ENCODE measurements at places on chromosomes 12 and 14. TPM values are rescaled to one million over a fixed set of nuclear protein-coding genes. Genes with fewer than 3 reads are reported as not detected.
A peak's percentile ranks its signal among the peaks of the same experiment; 100 is the strongest.

DNA sequence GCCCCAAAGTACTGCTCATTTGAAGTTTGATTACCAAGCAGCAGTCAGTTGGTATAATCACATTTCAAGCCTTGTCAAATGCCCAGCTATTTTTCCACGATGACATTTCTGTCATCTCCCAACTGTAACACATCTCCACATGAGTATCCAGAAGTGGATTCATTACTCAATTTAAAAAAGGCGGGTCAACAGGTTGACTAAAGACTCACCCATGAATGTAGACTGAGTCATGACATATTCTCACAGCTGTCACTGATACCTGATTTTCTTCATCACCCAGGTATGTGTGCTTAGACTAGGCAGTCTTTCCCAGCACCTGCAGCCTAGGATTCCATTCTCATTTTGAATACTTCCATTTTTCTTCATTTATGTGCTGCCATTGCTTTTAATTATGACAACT is 75.1 kb upstream of the DBX2 start:
- no peaks in the 10 kb centered on the region for H3K27me3 ChIP-seq
- no peaks in the 10 kb centered on the region for H3K4me1 ChIP-seq
- no peak overlapping the region for H3K27ac ChIP-seq
- H3K4me3 ChIP-seq, result no peak overlapping the region
- no peaks in the 10 kb centered on the region for H3K36me3 ChIP-seq

DNA sequence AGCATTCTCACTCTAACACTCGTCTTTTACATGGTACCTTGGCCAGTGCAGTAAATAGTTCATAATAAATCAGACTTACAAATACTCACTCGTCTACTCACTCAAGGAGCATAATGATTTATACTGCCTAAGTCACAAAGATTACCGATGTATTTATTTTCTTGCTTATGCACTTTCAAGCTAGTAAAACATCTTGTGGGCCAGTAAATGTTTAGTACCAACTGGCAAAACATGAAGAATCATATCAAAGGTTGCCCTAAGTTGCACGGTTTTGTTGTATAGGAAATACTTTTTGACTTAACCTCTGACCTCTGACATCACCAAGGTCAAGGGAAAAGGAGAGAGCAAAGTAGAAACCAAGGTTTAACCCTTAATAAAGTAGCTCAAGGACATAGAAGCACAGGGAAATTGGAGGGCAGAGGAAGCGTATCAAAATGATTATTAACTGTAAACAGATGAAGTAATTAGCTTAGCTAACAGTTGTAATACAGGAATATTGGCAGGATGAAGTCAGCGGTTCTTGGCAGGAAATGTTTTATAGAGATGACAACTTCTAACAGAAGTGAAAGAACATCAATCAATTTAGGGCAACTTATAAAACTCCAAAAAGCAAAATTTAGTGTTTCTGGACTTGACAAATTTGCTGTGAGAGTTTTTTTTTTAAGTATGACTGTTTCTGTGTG is 131.9 kb downstream of the HMGA2 start:
- no peaks in the 10 kb centered on the region for H3K27me3 ChIP-seq
- H3K4me3 ChIP-seq, result no peak overlapping the region
- no peak overlapping the region for H3K27ac ChIP-seq
- no peak for DNase-seq

GRCh38 chr14:95784137-95784536 is 70.2 kb upstream of the TCL1A start:
- no peaks in the 10 kb centered on the region for H3K4me1 ChIP-seq
- no peaks in the 10 kb centered on the region for H3K27me3 ChIP-seq
- peak; percentile 14 for DNase-seq
- H3K27ac ChIP-seq, result no peak overlapping the region
- H3K4me3 ChIP-seq, result no peak overlapping the region

DNA sequence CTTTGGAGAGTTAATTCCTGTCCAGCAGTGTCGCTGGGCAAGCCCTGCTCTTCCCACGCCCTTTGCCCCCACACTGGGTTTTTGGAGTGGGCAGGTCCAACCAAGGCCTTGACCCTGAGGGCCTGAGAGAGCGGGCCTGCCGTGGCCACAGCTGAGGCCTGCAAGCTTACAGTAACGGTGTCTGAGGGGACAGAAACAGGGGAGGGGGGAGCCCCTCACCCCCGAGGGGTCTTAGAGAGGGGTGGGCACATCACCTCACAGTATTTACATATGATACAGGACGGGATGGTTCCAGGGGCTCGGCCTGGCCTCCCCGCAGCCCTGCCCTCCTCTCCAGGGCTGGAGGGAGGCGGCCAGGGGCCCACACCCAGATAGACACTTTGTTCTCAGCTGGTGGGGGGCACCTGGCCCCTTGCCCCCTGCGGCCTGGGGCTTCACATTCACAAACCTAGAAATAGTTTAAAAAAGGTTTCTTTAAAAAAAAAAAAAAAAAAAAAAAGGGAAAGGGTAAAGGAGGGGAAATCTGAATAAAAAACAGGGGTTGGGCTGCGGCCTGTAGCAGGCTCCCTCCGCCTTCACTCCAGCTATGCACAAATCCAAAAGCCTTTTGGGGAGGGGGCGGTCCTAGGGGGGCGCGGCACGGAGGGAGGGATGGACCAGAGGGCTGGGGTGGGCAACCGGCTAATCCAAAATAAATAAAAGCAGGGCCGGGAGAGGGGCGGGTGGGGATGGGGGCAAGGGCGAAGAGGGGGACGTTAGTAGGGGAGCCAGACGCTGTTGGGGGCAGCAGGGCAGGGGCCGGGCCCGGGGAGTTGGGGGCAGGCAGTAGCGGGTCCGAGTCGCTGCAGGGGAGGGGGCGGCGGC is 14.8 kb upstream of the PLA2G1B start:
- H3K27ac ChIP-seq, result no peak overlapping the region
- H3K4me3 ChIP-seq, result no peak overlapping the region
- DNase-seq, result no peak
- H3K4me1 ChIP-seq, result no peaks in the 10 kb centered on the region
- no peaks in the 10 kb centered on the region for H3K36me3 ChIP-seq

- peaks cover 5% of the 10 kb centered on the region for H3K27me3 ChIP-seq
- H3K36me3 ChIP-seq, result no peaks in the 10 kb centered on the region
- H3K27ac ChIP-seq, result no peak overlapping the region
- peaks cover 3% of the 10 kb centered on the region for H3K4me1 ChIP-seq
These were observed 26.5 kb upstream of the SMOC1 start for GRCh38 chr14:69852531-69853321.

DNA sequence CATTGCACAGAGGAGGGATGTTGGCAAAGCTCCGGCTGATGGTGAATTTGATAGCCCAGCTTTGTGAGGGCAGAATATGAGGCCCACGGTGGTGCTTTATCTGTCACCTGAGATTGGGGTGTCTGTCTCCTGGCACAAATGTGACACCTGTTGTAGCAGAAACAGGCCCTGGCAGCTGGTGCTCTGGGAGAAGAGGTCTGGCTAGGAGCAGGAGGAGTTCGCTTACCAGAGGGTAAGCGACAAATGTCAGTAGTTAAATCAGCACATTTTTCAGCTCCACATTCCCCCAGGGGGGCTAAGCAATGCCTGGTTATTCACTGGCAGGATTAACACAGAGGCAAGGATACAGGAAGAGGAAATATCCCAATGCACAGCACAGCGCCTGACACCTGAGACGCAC is 71.1 kb downstream of the B4GALNT3 start:
- no peaks in the 10 kb centered on the region for H3K36me3 ChIP-seq
- H3K27me3 ChIP-seq, result no peaks in the 10 kb centered on the region
- H3K4me1 ChIP-seq, result no peaks in the 10 kb centered on the region
- no peak overlapping the region for H3K27ac ChIP-seq
- H3K4me3 ChIP-seq, result no peak overlapping the region

- no peak for DNase-seq
- H3K36me3 ChIP-seq, result no peaks in the 10 kb centered on the region
- peaks cover 36% of the 10 kb centered on the region for H3K27me3 ChIP-seq
- H3K4me3 ChIP-seq, result no peak overlapping the region
These were observed 14.1 kb upstream of the CISTR start for GRCh38 chr12:53765891-53766290.

MYH6 gene
- not detected for total RNA-seq

DNA sequence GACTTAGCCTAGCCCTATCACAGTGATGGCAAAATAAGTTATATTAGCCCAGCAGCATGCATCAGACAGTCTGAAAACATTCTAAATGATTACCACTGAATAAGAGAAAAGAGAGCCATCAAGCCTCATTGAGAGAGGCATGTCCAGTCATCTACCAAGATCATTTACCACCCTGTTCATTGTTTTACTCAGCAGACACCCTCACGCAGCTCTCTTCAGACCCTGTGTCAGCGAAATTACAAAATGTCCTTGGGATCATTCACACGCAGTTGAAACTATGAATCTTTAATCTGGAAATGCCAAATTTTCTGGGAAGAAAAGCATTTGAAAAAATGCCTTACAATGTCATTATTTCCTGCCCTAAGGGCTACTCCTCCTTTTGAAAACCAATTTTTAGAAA is 89.5 kb downstream of the PTPRO start:
- H3K4me1 ChIP-seq, result no peaks in the 10 kb centered on the region
- H3K4me3 ChIP-seq, result no peak overlapping the region
- no peak for DNase-seq
- no peak overlapping the region for H3K27ac ChIP-seq
- H3K27me3 ChIP-seq, result no peaks in the 10 kb centered on the region

DNA sequence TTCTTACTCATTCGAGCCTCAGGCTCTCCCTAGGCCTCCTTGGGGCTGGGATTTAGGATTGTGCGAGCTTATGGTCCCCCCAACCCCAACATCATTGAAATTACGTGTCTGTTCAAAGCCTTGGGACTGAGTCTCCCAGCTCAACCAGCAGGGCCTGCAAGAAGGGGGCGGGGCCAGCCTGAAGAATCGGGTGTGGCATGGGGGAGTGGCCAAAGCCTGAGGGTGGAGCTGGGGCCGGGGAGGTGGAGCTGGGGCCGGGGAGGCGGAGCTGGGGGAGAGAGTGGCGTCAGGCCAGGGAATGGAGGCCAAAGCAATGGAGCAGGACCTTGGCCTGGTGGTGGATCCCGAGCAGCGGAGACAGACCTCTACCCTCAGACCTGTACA is 24.3 kb upstream of the HSPB8 start:
- no peaks in the 10 kb centered on the region for H3K36me3 ChIP-seq
- no peaks in the 10 kb centered on the region for H3K4me1 ChIP-seq
- no peak overlapping the region for H3K27ac ChIP-seq
- H3K4me3 ChIP-seq, result no peak overlapping the region
- DNase-seq, result no peak
- H3K27me3 ChIP-seq, result no peaks in the 10 kb centered on the region

DNA sequence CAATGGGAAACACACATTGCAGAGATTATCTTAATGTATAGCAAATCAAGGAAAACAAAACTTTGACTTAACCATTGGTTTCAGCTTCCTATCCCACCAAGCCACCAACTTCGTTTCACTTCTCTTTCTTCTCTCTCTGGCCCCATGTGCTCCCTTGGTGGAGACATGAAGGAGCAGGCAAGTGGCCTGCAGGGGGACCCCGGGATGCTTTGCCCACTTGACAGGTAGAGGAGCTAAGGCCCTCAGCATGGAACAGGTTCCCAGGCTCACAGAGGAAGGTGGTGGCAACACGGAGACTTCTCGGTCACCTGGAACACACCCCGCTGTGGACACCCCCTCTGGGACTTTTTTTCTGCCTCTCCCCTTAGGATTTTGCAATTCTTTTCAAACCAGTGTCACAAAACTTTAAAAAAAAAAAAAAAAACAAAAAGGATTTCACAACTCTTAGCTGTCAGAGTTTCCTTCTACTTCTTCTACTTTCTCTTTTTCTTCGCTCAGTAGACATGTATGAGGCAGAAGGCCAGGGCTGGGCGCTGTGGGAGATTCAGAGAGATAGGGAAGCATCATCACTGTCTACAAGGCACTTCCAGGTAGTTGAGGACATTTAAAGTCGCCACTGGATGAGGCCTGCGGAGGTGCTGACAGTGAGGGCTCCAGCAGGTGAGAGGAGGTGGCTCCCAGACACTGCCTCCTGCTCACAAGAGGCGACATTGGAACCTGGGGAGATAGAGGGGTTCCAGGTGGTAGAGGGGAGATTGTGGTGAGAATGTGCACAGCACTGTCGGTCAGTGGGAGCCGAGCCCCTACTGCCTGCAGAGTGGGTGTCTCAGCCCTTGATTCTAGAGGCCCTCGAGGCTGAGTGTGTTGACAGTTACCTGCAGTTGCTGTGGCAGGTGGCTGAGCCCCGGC is 119.6 kb downstream of the GCH1 start:
- no peaks in the 10 kb centered on the region for H3K4me1 ChIP-seq
- no peak overlapping the region for H3K4me3 ChIP-seq
- DNase-seq, result no peak

ERGIC2 gene
- 81.5 TPM for total RNA-seq

TAS2R20 gene
- 0.57 TPM for total RNA-seq

DNA sequence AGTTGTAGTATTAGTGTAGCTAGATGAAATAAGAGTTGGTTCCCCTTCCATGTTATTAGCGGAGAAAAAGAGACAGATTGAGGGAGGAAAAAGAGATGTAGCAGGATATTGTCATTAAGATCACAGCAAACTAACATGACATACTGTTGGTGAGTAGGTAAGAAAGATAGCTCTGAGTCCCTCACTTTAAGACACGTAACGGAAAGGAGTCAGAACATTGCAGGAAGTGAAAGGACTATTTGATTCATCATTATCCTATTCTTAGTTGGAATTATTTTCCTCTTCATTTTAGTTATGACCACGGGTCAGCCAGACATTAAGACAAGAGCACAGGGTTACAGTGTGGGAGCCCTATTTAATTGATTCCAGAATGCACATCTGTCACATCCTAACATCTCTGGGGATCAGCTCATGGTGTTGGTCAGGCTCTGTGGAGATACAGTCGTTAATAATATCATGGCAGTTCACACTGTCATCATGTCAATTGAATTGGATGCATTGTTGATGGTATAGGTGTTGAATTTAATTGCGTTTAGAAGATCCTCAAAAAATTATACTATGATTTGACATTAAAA is 55.0 kb downstream of the TMX1 start:
- no peak for DNase-seq
- no peaks in the 10 kb centered on the region for H3K36me3 ChIP-seq
- H3K27me3 ChIP-seq, result no peaks in the 10 kb centered on the region
- peaks cover 5% of the 10 kb centered on the region for H3K4me1 ChIP-seq
- H3K27ac ChIP-seq, result no peak overlapping the region
- no peak overlapping the region for H3K4me3 ChIP-seq

DNA sequence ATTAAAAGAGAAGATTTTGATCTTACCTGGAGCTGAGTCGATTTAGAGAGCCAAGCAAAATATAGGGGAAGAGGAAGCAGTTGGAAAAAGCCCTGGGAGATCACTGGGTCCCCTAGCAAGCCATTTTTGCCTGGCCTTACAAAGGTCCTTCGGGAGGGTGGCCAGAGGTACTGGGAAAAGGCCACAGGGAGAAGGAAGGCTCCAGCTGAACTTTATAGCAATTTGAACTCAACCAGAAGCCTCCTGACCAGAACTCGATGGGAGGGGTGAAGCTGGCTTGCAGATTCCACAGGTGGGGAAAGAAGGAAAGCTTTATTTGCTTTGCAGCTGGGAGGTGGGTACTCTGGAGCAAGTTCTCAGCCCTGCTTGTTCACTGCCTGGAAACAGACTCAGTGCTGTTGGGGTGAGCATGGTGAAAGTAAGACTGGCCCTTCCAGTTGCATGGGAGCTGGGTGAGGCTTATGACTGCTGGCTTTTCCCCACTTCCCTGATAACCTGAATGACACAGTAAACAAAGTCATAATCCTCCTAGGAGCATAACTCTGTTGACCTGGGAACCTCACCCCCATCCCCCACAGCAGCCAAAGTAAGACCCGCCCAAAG is 855.8 kb downstream of the FSCB start:
- DNase-seq, result no peak
- no peaks in the 10 kb centered on the region for H3K27me3 ChIP-seq
- no peak overlapping the region for H3K27ac ChIP-seq
- H3K36me3 ChIP-seq, result no peaks in the 10 kb centered on the region

GRCh38 chr12:109737631-109738030 is 24.0 kb downstream of the FAM222A start:
- H3K27ac ChIP-seq, result no peak overlapping the region
- H3K36me3 ChIP-seq, result no peaks in the 10 kb centered on the region
- peaks cover 6% of the 10 kb centered on the region for H3K4me1 ChIP-seq
- H3K27me3 ChIP-seq, result peaks cover 17% of the 10 kb centered on the region
- H3K4me3 ChIP-seq, result no peak overlapping the region
- DNase-seq, result no peak

All from astrocyte (in vitro differentiated cells and primary cell).